ENCODE measurements at places on chromosomes 12 and 14.
A peak's percentile ranks its signal among the peaks of the same experiment; 100 is the strongest.

GRCh38 chr14:71060274-71060673 is 153.0 kb downstream of the PCNX1 start:
- no peak for DNase-seq

- DNase-seq: no peak
These were observed 3.7 kb downstream of the HIF1A start for GRCh38 chr14:61699027-61699426.

DNA sequence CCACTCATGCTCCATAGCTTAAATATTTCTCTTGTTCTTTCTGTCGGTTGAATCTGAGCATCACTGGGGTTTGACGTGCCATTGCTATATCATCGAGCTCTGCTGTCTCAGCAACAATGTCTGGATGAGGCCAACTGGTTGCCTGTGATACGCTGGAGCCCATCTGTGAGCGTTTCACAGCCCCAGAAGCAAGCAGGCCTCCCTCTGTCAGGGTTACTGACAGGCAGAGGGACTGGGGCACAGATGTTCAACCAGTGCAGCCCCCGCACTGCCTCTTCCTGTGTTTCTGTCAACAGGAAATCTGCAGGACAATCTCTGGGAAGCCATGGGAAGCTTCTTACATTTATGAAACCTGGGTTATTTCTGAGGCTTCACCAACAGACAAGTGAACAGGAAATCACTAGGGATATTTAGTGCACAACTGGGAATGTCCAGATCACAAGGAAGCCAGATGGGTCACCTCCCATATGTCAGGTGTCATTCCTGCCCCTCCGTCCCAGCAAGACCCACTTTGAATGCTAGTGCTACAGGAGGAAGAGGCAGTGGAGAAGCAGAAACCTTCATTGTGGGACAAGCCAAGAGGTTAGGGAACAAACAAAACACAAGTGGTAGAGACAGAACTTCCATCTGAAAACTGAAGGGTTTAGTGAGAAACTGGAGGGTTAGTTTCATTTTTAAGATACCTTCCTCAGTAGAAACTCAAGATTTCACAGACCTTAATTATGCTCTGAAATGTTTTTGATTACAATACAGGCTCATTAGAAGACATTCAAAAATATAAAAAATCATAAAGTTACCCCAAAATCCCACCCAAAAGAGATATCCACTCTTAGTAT is 24.1 kb downstream of the DMAC2L start:
- peak; percentile 5 for DNase-seq

- no peak for DNase-seq
These were observed 179.4 kb upstream of the ARHGAP5 start for GRCh38 chr14:31897581-31898186.

DNA sequence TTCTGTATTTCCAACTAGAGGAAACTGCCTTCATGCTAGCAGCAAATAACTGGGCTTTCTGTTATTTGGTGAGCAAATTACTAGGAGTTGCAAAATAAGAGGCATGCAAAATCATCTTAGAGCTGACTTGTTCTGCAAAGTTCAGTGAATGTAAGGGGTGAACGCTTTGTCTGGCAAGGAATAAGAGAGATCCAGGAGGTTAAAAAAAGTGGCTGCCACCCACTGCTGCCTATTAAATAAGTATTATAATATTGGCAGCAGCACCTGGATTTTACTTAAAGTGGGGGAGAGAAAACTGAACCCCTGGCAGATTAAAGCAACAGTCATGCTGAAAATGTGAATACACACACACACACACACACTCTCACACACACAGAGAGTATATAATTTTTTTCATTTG is 557.0 kb downstream of the FLRT2 start:
- no peak for DNase-seq

DNA sequence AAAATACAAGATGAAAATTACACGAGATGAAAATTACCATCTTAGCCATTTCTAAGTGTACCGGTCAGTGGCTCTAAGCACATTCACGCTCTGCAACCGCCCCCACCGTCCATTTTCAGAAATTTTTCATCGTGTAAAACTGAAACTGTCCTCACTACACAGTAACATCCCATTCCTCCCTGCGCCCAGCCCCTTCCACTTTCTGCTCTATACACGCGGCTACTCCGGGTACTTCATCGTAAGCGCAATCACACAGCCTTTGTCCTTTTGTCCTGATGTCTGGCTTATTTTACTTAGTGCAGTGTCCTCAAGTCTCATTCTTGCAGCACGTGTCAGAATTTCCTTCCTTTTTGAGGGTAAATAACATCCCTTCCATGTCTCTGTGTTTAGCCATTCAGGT is 3.6 kb upstream of the GPR132 start:
- DNase-seq: no peak
